ENCODE measurements at places on chromosomes 16 and 17. TPM values are rescaled to one million over a fixed set of nuclear protein-coding genes. Genes with fewer than 3 reads are reported as not detected.
A peak's percentile ranks its signal among the peaks of the same experiment; 100 is the strongest.

DNA sequence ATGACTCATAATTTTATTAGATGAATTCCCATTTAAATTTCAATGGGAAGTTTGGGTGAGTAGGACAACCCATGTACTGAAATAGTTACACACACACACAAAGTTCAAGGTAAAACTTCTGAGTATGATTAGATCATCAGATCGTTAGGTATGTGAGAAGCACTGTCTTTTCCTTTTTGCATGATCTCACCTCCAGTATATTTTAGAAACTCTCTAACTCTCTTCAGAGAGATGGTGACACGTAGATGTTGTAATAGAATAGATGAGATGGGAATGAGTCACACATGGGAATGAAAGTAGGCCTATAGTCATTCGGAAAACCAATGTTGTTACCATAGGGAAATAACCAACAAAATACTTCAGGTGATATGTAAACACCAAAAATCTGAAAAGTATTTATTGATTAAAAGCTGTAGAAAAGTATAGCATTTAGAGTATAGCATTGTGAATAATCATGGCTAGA, 22.2 kb downstream of the KRT23 start:
- H3K4me3 ChIP-seq, result no peak overlapping the region
- H3K36me3 ChIP-seq, result no peaks in the 10 kb centered on the region
- H3K27me3 ChIP-seq, result no peaks in the 10 kb centered on the region
- no peaks in the 10 kb centered on the region for H3K4me1 ChIP-seq

- no peaks in the 10 kb centered on the region for H3K27me3 ChIP-seq
- no peaks in the 10 kb centered on the region for H3K4me1 ChIP-seq
- H3K4me3 ChIP-seq, result no peak overlapping the region
Measured at GRCh38 chr16:8375232-8375587, 215.1 kb downstream of the TMEM114 start.

DNA sequence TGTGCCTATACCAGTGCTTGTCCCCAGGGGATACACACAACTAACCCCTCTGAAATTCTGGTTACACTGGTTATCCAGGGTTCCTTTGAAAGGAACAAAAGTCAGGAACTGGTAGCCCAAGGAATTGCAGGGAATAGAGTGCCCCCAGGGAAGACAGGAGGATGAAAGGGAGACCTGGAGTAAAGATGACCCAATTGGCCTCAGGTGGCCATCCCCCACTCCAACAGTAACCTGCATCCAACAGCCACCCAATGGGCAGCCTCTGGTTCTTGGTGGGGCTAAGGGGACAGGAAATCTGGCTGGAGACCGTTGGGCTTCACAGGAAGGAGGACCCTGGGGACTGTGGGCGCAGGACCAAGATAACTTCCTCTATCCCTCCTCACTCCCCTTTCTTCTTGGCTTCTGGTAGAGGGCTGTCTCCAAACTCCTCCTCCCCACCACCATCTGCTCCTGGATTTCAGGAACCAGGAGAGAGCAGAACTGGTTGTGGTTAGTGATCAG, 826 bp upstream of the MPO start:
- H3K4me1 ChIP-seq, result no peaks in the 10 kb centered on the region
- no peak overlapping the region for H3K4me3 ChIP-seq
- peaks cover 5% of the 10 kb centered on the region for H3K27me3 ChIP-seq
- no peak for DNase-seq

GRCh38 chr17:52128721-52129120, 29.8 kb downstream of the CA10 start:
- no peaks in the 10 kb centered on the region for H3K36me3 ChIP-seq
- H3K4me3 ChIP-seq, result no peak overlapping the region
- H3K27me3 ChIP-seq, result no peaks in the 10 kb centered on the region
- DNase-seq, result no peak
- H3K27ac ChIP-seq, result no peak overlapping the region

- H3K27ac ChIP-seq, result no peak overlapping the region
- H3K27me3 ChIP-seq, result no peaks in the 10 kb centered on the region
- H3K4me1 ChIP-seq, result no peaks in the 10 kb centered on the region
- no peak for DNase-seq
- H3K4me3 ChIP-seq, result no peak overlapping the region
Measured at GRCh38 chr16:14553447-14553846, 76.6 kb downstream of the PARN start.

The CD300LB gene
- not detected for total RNA-seq

- H3K27me3 ChIP-seq, result no peaks in the 10 kb centered on the region
- no peaks in the 10 kb centered on the region for H3K4me1 ChIP-seq
- no peak overlapping the region for H3K4me3 ChIP-seq
- DNase-seq, result no peak
- H3K36me3 ChIP-seq, result no peaks in the 10 kb centered on the region
Measured at GRCh38 chr17:65523853-65524664, 37.4 kb downstream of the AXIN2 start.

The SMTNL2 gene
- total RNA-seq, result not detected

The PRSS53 gene
- 0.77 TPM for total RNA-seq

The XAF1 gene
- 8.5 TPM for total RNA-seq

DNA sequence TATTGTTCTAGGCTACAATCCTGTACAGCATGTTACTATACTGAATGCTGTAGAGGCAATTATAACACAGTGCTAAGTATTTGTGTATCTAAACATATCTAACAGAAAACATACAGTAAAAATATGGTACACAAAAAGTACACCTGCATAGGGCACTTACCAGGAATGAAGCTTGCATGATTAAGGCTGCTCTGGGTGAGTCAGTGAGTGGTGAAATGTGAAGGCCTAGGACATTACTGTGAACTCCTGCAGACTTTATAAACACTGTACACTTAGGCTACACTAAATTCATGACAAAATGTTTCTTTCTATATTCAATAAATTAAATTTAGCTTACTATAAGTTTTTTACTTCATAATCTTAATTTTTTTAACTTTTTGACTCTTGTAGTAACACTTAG, 37.1 kb downstream of the AMFR start:
- no peaks in the 10 kb centered on the region for H3K4me1 ChIP-seq
- H3K4me3 ChIP-seq, result no peak overlapping the region
- no peaks in the 10 kb centered on the region for H3K27me3 ChIP-seq
- DNase-seq, result no peak
- H3K27ac ChIP-seq, result no peak overlapping the region

- no peak overlapping the region for H3K27ac ChIP-seq
- DNase-seq, result no peak
- no peaks in the 10 kb centered on the region for H3K27me3 ChIP-seq
- H3K4me3 ChIP-seq, result no peak overlapping the region
- no peaks in the 10 kb centered on the region for H3K36me3 ChIP-seq
Measured at GRCh38 chr17:62178579-62178978, 113.5 kb upstream of the MED13 start.

DNA sequence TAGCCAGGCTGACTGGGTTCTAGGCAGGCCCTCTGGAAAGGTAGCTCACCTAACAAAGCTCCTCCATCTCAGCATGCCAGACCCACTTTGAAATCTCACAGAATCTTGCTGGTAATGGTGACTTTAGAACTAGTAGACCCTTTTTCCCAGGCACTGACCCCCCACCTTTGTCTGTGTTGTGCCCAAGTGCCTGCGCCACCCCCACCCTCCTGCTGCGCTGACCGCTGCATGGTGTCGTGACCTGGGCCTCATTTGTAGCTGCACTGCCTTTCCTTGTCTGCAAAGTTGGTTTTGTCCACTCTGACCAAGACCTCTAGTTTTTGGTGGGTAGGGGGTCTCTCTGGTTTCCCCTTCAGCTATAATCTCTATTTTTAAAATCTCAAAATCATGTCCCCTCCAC, 6.8 kb downstream of the ATXN1L start:
- H3K4me3 ChIP-seq, result no peak overlapping the region
- DNase-seq, result no peak
- H3K27me3 ChIP-seq, result no peaks in the 10 kb centered on the region
- H3K36me3 ChIP-seq, result no peaks in the 10 kb centered on the region
- no peaks in the 10 kb centered on the region for H3K4me1 ChIP-seq

The TELO2 gene
- total RNA-seq, result 18.4 TPM

The C17orf67 gene
- 1.7 TPM for total RNA-seq

DNA sequence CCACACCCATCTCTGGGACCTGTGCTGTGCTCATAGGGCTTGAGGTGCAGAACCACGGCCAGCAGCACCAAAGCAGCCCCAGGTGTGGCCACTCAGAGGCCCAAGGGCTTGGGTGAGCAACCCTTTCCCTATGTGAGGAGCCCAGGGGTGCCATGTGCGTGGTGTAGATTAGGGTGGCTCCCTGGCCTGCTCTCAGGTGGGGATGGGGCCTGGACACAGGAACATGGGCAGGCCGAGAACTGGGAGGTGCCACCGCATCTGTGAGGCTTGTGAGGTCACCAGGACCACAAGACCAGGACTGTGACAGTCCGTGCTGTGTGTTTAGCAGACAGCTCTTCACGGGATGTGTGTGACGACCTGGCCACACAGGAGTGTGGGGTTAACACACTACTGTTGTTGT, 103.5 kb upstream of the ZNF750 start:
- no peaks in the 10 kb centered on the region for H3K27me3 ChIP-seq
- H3K36me3 ChIP-seq, result peaks cover 6% of the 10 kb centered on the region
- no peak overlapping the region for H3K4me3 ChIP-seq
- H3K4me1 ChIP-seq, result no peaks in the 10 kb centered on the region
- H3K27ac ChIP-seq, result no peak overlapping the region

DNA sequence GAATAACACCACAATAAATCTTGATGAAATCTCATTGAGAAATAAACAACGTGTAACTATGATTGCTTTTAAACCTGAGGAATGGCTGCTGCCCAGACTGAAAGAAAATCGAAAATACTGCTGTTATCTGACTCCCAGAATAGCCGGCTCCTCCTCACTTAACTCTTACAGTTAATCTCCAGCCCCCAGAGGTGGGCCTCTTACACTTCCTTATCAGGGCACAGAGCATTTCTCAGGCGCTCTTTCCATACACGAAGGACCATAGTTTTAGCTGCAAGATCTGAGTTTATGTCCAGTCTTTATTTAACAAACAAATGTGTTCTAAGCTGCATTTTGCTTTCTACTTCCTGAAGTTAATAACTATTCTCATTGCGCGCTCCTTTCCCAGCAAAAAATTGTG, 206.9 kb downstream of the MAP2K4 start:
- H3K27ac ChIP-seq, result no peak overlapping the region
- H3K4me1 ChIP-seq, result no peaks in the 10 kb centered on the region
- no peak overlapping the region for H3K4me3 ChIP-seq

DNA sequence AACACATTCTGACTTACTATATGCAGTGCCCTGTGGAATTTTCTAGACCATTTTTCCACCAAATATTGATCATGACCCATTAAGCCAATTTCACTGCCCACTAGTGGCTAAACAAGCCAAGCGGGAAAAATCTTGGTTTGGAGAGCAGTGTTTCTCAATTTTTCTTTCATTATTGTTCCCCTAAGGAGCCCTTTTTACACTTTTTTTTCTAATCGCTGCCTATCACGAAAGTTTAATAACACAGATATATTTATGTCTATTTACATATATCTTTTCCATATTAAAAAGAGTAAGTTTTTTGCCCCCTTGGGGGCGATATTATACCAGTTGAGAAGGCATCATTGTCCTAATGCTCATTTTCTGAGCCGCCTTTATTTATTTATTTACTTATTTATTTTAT, 10.8 kb upstream of the TLCD3B start:
- no peak overlapping the region for H3K4me3 ChIP-seq
- no peak for DNase-seq
- H3K27ac ChIP-seq, result no peak overlapping the region
- no peaks in the 10 kb centered on the region for H3K4me1 ChIP-seq

DNA sequence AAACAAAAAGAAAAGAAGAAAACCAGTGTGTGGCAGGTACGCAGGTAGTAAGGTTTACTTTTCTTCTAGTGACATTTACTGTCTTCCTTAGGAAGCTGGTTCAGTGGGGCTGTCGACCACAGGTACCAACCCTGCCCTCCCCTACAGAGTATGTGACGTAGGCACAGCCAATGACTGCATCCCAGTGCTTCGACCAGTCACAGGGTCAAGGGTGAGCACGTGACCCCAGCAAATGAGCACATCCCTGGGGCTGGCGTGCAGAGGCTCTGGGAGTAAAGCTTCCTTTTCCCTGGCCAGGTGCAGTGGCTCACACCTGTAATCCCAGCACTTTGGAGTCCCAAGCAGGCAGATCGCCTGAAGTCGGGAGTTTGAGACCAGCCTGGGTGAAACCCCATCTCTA, 38.9 kb upstream of the PLCG2 start:
- no peak overlapping the region for H3K27ac ChIP-seq
- H3K27me3 ChIP-seq, result no peaks in the 10 kb centered on the region
- H3K4me3 ChIP-seq, result no peak overlapping the region
- no peak for DNase-seq
- H3K4me1 ChIP-seq, result no peaks in the 10 kb centered on the region
- no peaks in the 10 kb centered on the region for H3K36me3 ChIP-seq

GRCh38 chr17:10001306-10001873, 96.3 kb upstream of the RCVRN start:
- H3K27ac ChIP-seq, result no peak overlapping the region
- DNase-seq, result no peak
- H3K4me1 ChIP-seq, result no peaks in the 10 kb centered on the region
- H3K36me3 ChIP-seq, result no peaks in the 10 kb centered on the region
- H3K27me3 ChIP-seq, result no peaks in the 10 kb centered on the region

GRCh38 chr17:28897769-28898526, 415 bp upstream of the FLOT2 start:
- H3K4me1 ChIP-seq, result peaks cover 19% of the 10 kb centered on the region
- no peaks in the 10 kb centered on the region for H3K27me3 ChIP-seq
- H3K27ac ChIP-seq, result peak overlapping the region; percentile 89
- no peaks in the 10 kb centered on the region for H3K36me3 ChIP-seq
- peak overlapping the region; percentile 92 for H3K4me3 ChIP-seq
- DNase-seq, result no peak

DNA sequence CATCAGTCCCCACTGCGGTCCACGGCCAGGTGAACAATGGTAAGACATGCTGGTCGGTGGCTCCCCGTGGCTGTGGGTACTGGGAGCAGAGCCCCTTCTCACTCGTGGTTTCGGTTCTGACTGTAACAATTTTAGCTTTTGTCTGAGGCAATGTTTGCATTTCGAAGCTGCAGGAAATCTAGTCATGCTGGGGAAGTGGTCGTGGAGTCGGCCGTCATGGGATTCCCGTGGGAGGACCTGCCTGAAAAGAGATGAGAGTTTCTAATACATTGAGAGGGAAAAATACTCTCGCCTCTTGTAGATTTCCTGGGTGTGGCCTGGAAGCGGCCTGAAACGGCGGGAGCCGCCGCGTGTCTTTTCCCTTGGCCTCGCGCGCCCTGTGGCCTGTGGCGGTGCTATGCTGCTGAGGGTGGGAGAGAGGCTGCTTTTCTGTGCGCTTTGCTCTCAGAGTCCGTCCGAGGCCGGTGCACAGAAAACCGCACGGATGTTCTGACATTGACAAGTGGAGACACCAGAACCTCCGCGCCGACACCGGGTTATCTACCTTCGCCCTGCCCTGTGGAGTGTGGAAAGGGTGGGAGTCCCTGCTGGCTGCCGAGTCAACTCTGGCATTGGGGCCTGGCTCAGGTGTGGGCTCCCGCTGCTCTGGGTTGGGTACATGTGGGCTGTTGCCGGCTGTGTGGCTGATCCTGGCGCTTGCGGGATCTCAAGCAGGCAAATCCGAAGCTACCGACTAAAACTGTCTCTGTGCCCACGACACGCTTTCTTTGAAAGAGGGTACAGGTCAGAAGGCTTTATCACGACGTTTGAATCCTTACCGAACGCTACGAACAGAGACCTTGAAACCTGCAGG, 60.8 kb downstream of the WDR45B start:
- H3K36me3 ChIP-seq, result no peaks in the 10 kb centered on the region
- no peak overlapping the region for H3K4me3 ChIP-seq
- DNase-seq, result no peak
- no peaks in the 10 kb centered on the region for H3K4me1 ChIP-seq
- no peaks in the 10 kb centered on the region for H3K27me3 ChIP-seq

The ZG16 gene
- total RNA-seq, result 758 TPM

- H3K27ac ChIP-seq, result no peak overlapping the region
- DNase-seq, result no peak
- no peaks in the 10 kb centered on the region for H3K36me3 ChIP-seq
- H3K27me3 ChIP-seq, result no peaks in the 10 kb centered on the region
- no peaks in the 10 kb centered on the region for H3K4me1 ChIP-seq
- H3K4me3 ChIP-seq, result no peak overlapping the region
Measured at GRCh38 chr16:20147091-20147490, 73.4 kb upstream of the GPR139 start.
